ENCODE measurements at places on chromosomes 2 and 18.

DNA sequence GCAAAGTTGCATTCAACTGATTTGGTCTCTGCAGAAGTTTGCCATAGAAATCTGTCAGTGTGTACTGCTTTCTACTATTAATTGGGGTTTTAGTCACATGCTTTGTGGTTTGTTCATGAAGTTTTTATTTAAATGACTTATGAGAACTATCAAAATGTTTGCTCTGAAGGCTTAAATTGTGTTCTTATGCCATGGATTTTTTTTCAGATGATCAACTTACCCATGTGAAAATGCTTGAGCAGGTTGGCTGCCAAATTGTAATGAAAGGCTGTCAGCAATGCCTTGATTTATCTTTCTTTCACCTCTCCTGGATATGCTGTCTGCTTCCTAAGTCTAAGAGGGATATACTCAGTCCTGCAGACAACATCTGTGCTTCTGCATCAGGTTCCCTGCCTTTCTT is 50.7 kb downstream of the FMNL2 start:
- no peak for DNase-seq

DNA sequence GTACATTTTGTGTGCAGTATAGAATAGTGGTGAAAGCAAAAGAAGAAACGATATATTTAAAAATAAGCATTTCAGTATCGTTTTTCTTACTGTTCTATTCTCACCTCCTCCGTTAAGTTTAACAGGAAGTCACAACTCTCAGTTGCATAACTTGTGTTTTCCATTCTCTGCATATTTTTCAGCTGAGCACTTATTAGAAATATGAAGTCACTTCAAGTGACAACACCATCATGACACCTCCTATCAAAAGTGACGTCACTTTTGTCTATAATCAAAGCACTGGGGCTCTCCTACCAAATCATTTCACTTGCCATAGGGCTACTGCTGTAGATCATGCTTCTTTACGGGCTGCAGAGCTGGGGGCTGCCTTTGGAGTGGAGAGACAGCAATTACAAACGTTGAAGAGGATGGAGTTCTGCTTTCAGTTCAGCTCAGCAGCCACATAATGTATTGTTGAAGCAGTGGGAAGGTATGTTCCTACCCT is 36.3 kb downstream of the STAT4 start:
- no peak for DNase-seq

DNA sequence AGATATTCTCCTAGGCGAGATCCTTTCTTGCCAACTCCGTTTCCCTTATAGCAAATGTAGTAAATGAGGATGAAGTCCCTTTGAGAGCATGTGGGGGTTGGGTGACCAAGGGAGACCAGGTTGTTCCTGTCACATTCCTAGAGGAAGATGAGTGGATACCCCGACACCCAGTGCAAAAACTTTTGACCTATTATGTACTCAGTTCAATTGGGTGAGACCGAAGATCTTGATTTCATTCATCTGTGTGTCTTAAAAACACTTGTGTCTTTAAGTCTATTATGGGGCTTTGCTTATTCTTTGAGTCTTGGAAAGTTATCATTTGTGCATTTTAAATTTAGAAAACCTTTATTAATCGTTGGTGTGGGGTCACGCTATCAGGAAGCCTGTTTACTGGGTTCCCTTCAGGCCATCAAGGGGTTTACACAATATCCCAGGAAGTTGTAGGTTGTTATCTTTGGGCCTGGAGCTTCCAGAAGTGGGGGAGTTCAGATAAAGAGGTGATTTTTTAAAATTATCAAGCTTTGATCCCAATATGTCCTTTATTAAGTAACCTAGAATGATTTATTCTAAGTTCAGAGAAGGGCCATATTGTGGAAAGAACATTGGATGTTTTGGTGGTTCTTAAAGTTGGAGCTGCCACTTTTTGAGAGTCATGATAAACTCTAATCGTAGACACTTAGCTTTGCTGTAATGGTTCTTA is 2.8 kb downstream of the RHOB start:
- DNase-seq = no peak

DNA sequence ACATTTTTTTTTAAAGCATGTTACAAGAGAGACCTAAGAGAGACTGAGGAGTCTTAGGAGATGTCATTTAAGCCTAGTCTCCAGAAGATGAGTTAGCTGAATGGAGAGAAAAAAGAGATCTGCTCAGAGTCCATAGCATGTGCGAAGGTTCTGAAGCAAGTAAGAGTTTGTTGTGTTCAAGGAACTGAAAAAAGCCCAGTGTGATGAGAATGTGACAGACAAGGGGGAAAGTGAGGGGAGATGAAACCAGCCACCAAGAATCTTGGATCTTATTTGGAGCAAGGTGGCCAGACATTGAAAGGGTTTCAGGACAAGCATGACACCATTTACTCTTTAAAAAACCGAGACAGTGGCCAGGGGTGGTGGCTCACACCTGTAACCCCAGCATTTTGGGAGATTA is 5.2 kb upstream of the MOB1A start:
- no peak for DNase-seq

GRCh38 chr18:22778996-22779395 is 154.1 kb upstream of the RBBP8 start:
- no peak for DNase-seq

DNA sequence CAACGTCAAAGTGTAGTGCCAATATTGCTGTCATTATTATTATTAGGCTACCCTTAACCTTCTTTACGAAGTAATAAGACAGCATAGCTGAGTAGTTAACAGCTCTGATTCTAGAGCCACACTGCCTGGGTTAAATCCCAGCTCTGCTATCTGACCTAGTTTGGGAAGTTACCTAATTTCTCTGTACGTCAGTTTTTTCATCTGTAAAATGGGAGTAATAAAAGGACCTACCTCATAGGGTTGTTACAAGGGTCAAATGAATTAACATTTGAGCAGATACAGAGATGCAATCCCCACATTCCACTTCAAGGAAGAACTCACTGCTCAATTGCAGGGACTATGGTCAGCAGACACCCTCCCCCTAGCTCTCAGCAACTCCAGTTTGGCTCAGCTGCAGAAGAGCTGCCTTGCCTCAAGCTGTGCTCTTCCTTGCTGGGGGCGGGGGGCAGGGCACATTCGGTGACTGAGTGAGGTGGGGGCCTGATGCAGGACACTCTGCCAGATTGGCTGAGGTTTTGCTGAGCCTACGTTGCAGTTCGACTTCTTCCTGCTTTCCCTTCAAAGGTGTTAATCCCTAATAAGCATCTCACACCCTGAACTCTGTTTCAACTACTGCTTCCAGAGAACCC is 11.0 kb upstream of the LGALSL start:
- no peak for DNase-seq

GRCh38 chr2:155218945-155219344 is 520.5 kb downstream of the KCNJ3 start:
- DNase-seq = no peak

DNA sequence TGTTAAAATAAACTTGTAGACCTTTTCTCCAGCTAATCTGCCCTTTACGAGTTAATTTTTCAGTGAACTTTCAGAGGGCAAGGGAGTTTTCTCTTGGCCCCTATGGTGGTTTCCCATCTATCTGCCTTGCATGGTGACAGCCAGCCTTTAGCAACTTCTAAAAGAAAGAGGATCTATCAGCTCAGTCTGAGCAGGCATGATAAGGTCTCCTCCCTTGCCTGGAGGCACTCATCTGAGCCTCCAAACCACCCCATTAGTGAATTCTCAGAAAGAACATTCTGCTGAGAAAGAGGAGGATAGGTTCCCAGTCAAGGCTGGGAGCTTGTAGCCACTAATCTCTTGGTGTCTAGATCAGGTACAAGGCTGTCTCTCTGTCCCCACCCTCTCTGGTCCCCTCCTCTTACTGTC is 10.7 kb upstream of the GYPC start:
- no peak for DNase-seq

GRCh38 chr2:36820942-36821605 is 124.6 kb downstream of the VIT start:
- DNase-seq = no peak

DNA sequence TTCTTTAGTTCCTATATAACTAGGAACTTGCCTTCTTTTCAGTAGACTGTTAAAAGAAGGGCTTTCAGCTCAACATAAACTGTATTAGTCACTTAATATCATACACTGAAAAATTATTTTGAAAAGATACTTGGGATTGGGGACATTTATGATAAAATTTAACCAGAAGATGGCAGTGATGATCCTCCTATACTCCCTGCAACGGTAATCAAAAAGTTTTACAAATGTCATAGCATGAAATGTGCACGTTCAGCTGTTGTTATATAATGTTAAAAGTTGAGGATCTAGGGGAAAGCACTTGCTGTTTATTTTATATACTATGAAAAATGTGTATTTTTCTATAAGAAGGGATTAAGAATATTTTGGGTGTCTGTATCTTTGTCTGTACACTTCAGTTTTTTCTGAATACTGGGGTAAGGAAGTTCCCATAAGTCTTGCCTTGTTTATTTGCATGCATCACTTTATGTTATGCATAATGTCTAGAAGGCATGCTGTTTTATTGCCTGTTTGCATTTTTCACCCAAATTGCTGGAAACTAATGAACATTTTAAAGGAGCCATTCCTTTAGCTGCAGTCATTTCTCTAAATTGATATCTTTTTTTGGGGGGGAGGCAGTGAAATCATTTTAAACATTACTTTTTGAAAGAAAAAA is 19.0 kb downstream of the DYNC1I2 start:
- no peak for DNase-seq

GRCh38 chr18:39340418-39340817 is 1774.8 kb upstream of the CELF4 start:
- DNase-seq = no peak

DNA sequence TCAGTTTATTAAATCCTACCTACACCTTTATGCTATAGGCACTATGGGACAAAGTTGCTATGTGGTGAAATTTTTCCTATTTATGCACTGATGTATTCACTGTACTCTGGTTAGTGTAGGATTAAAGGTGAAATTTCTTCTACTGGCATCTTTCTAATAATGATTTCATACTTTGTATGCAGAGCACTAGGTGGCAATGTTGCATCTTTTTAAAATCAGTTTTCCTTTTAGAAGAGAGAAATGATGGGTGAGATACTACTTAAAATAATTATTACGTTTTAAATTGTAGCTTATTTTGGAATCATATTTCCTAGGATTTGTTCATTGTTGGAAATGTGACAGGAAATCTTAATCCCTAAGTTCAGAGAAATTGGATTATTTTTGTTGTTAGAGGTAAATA is 150.9 kb downstream of the CD8B2 start:
- no peak for DNase-seq

DNA sequence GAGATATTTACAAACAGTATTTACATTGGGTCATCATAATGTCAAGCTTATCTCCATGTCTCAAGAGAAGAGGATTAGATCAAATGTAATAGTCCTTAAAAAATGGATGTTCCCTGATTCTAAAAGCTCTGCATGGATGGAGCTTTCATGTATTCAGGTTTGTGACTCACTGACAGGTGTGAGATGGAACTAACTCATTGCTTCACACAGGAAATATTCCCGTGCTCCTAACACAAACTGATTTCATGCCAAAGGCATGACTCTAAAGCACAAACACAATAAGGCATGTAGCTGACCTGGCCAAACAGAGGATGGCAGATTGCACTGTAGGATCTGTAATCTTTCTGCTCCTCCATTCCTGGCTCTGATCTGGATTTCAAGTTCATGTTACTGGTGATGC is 110.0 kb downstream of the ALK start:
- DNase-seq = no peak

GRCh38 chr2:118006861-118007260 is 7.0 kb downstream of the CCDC93 start:
- DNase-seq = no peak

- DNase-seq = no peak
Measured at GRCh38 chr2:64773461-64774118, 119.9 kb upstream of the SERTAD2 start.

DNA sequence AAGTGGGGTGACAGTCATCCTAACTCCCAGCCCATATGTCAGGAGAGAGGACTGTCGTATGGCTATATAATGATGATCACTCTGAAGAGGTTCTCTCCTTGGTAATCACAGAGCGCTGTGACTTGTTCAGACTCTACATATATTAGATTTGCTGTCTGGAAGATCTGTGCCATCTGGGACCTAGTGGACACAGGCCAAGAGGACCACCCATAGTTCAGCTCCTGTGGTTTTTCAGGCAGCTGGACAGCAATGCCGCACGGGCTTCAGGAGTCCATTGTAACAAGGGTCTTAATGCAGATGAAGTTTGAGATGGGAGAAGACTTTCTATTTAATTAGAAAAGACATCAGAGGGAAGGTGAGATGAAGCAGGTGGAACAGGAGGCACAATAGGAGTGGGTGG is 40.1 kb upstream of the EPHA4 start:
- no peak for DNase-seq

DNA sequence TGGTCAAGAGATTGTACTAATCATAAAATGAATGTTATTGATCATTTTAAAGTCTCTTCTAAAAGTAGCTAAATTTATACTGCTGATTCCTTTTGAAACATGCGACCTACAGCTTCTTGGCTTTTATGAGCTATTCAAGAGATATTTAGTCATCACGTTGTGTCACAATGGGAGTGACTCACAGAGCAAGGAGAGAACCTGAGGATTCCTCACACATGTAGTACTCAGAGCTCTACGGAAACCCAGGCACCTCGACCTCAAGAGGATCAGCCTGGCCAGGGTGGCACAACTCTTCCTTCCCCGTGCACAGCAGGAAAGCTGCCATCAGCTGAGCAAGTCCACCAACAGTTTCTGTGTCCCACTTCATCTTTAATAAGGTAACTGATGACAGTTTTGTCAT is at the start of gene DHRS9:
Gene DHRS9 (plus strand): TSS at position 223 of the 400 bp plus-strand sequence. CDS start 12,019 bp downstream, outside the sequence.
- DNase-seq = no peak

- DNase-seq = no peak
Measured at GRCh38 chr2:25127646-25128045, 40.7 kb downstream of the POMC start.

GRCh38 chr2:234680688-234681619 is 184.1 kb upstream of the ARL4C start:
- DNase-seq = no peak

DNA sequence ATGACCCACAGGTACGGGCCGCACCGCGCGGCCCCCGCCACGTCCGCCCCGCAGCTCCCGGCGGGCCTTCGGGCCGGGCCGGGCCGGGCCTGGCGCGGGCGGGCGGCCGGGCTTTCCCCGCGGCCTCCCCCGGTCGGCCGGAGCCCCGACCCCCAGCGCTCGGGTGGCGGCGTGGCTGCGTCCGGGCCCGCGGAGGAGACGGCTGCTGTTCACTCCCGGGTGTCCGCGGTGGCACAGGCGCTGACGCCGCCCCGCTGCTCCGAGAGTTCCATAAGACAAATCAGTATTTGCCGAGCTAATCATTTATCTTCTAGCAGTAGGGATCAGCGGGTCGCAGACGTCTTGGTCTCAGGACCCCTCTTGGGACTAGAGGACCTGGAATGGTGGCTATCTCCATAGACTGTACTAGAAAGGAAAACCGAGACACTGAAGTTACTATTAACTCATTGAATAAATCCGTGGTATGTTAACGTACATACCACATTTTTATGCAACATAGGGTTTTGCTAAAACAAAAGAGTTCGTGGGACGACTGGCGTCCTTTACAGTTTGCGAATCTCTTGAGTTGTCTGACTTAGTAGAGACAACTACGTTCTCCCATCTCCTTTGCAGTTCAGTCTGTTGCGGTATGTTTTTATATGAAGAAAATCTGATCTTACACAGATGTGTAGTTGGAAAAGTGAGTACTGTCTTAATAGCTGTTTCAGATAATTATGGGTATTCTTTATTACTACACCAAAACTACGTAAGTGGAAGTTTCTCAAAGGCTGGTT is 500 bp downstream of the LIMS1 start:
- DNase-seq = peak; percentile 40
